ENCODE measurements at places on chromosomes 16 and 17. TPM values are rescaled to one million over a fixed set of nuclear protein-coding genes. Genes with fewer than 3 reads are reported as not detected.

DNA sequence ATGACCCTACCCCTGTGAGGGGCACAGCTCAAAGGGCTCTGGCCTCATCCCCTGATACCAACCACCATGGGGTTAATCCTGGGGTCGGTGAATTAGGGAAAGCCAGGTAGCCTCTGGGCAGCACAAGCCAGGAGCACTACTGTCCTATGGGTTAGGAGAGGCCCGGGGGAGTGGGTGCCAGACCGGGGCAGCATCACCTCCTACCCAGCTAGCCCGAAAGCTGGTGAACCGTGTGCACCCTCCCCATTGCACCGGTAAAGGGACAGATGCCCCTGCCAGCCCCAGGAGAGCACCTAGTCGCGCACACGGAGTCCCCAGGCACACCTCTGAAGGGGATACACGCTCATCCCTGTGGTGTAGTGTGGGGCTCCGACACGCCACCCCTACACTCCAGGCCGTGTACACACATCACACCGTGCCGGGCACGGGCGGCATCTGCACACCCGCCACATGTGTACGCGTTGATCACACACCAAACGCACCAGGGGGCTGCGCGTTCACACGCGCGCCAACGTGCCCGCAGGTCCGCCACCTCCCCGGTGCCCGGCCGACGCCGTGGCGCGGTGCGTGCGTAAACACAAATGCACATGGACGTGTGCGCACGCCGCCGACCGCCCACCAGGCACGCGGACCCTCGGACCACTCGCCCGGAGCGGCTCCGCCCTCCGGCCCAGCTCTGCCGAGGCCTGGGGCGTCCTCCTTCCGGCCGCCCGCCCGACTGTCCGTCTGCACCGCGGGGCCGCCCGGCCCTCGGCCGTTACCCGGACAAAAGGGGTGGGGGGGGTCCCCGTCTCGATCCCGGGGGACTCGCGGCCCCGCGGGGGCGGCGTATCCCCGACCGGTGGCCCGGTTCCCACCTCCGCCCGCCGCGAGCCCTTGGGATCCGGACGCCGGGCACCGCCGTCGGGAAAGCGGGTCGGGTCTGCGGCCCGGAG lies 785 bp downstream of the UBALD1 start:
- no peak for DNase-seq

DNA sequence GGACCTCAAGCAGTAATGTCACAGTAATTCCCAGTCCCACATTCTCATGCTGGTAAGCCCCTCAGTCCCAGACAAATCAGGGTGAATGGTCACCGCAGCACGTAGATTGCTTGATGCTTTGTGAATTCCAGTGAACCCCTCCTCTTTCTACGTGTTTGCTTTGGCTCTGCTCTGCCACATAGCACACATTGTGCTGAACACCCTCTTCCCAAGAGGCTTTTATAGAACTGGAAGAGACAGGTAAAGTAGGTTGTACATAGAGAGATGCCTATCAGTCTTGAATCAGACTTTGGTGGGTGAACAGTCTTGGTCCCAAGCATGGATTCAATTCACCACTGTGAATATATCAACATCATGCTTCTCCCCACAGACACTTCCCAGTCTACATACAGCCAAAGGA lies 579 bp upstream of the KRTAP9-6 start:
- DNase-seq, result no peak

- DNase-seq, result no peak
These were observed 531 bp upstream of the HASPIN start for GRCh38 chr17:3723188-3723555.

MSRB1 gene
- polyA plus RNA-seq, result 44.4 TPM

- no peak for DNase-seq
These were observed 61.6 kb downstream of the SKAP1 start for GRCh38 chr17:48368352-48368908.

TMEM220 gene
- polyA plus RNA-seq, result 12.2 TPM

TMEM114 gene
- polyA plus RNA-seq, result not detected

CHAD gene
- not detected for polyA plus RNA-seq

DNA sequence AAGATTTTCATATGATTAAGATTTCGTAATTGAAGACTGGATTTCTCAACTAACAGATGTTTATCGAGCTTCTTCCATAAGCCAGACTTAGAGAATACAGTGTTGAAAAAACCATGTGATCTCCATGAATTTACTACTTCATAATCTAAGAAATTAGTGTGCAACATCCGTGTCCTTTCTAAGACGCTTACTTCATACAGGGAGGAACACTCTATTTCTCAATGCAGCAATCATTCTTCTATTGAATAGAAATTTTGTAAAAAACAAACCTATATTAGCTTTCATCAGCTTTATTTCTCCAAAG lies 946.3 kb downstream of the KCNJ2 start:
- no peak for DNase-seq

NOTUM gene
- polyA plus RNA-seq, result 0.06 TPM

Data from BJ (cell line).